IMR-90 (cell line): ENCODE measurements at places on chromosomes 2 and 18. TPM values are rescaled to one million over a fixed set of nuclear protein-coding genes. Genes with fewer than 3 reads are reported as not detected.

DNA sequence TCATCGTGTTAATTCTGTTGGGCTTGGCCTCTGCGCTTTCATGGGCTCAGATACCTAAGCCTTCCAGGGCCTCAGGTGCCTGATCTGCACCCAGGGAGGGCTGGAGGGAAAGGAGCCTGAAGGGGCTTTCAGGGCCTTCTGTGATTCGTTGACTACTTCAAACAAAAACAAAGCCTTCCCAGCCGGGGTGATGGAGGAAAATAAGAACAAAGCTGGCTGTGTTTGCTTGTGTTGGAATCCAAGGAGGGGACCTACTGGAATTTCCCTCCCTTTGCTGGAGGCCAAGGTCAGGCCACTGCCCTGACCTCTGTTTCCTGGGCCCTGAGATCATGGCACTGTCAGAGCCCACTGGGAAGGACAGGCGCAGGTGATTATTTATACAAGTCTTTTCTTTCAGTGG lies 135.3 kb downstream of the KLHL29 start:
- DNase-seq = no peak

The AFF3 gene
- 11.8 and 12.9 TPM in 2 replicates for polyA plus RNA-seq

The FAHD2A gene
- polyA plus RNA-seq = 34.0 and 35.1 TPM in 2 replicates

The DOCK10 gene
- polyA plus RNA-seq = 46.7 and 58.6 TPM in 2 replicates

- no peak for DNase-seq
These were observed 15.0 kb upstream of the TEX51 start for GRCh38 chr2:126883666-126884040.

GRCh38 chr2:114175507-114175906 lies 266.9 kb upstream of the DPP10 start:
- DNase-seq = no peak

GRCh38 chr2:177631680-177632079 lies 239.1 kb downstream of the AGPS start:
- no peak for DNase-seq

The MARS2 gene
- 2.9 and 3.4 TPM in 2 replicates for polyA plus RNA-seq

DNA sequence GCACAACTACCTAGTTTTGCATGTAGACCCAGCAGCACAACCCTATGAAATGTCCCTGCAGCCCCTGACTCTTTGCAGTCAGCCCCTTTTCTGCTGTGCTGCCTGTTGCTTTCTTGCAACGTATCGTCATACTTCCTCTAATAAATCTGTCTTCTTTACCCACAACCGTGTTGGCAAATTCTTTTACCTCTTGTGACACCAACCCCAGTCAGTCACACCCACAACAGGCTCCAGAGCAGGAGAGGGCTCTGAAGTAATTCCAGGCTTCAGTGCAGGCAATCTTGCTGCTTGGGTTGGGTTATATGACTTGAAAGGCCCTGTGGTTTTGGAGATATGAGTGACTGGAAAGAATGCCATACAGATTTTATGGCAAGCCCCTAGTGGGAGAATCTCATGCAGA lies 79.1 kb upstream of the KCNH7 start:
- DNase-seq = no peak

The CCDC85A gene
- 1.1 and 1.5 TPM in 2 replicates for polyA plus RNA-seq

DNA sequence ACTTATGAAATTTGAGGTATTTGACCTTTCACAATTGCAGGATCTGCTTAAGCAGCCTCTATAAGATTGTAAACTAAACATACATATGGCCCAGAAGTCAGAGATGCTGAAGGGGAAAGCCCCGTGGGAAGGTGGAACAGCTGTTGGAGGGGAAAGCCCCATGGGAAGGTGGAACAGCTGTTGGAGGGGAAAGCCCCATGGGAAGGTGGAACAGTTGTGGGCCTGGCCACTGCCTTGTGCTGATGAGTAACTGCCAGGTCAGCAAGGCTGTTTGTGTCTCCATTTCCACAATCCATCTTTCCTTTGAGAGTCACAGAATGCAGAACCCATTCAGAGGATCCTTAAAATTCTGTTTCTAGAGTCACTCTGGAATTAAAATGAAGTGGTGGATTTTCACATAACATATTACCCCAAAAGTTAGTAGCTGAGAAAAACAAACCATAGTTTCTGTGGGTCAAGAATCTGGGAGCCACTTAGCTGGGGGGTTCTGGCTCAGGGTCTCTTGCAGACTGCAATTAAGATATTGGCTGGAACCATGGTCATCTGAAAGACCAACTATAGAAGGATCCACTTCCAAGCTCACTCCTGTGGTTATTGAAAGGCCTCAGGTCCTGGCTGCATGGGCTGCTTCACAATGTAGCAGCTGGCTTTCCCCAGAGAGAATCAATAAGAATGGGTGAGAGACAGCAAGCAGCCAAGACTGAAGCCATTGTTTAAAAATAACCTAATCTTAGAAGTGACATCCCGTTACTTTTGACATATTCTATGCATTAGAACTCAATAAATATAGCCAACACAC lies 86.6 kb upstream of the CAVIN2 start:
- peak; percentile 85 for DNase-seq

DNA sequence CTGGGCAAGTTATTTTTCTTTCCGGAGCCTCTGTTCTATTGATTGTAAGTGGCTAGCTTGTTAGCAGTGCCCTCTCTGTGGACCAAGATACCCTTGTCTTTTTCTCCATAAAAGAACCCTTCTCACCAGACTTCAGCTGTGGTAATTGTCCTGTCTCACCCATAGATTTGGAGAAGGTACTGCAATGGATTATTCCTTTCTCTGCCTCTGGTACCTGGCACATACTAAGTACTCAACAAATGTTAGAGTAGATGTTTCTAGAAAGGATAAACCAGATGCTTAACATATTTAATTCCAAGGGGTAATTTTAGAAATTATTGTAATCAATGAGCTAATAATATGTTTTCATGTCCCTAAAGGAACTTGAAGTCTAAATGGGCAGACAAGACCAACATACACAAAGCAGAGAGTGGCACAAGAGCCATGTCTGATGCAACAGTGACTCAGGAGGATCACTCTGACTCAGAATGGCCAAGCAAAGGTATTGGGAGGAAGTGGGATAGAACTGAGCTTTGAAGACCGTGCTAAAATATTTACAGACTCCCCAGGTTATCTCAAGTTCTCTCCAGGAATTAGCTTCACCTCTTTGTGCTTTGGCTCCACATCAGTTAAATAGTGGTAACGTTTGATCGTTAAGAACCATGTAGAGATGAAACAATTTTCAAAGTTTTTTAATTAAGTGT lies 129.7 kb upstream of the OSR1 start:
- DNase-seq = peak; percentile 61

GRCh38 chr2:156647377-156648010 lies 211.3 kb downstream of the GPD2 start:
- no peak for DNase-seq

GRCh38 chr2:161990741-161991140 lies 83.3 kb downstream of the DPP4 start:
- peak; percentile 96 for DNase-seq

DNA sequence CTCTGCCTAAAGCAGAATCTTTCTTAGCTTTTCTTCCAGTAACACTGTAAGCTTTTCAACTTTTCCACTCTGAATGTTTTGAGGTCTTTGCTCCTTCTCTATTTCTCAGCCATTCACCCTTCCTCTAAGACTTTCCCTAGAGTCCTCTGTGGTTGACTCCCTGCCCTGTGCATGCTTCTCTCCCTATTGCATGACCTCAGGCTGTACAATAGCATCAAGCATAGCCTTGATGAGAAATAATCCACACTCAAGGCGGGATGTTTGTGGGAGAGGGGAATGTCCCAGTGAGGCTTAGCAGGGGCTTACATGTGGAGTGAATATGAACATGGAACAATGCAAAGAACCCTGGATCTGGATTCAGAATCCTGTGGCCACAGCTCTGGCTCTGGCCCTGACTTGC lies 48.4 kb upstream of the IGFBP5 start:
- DNase-seq = peak; percentile 30

DNA sequence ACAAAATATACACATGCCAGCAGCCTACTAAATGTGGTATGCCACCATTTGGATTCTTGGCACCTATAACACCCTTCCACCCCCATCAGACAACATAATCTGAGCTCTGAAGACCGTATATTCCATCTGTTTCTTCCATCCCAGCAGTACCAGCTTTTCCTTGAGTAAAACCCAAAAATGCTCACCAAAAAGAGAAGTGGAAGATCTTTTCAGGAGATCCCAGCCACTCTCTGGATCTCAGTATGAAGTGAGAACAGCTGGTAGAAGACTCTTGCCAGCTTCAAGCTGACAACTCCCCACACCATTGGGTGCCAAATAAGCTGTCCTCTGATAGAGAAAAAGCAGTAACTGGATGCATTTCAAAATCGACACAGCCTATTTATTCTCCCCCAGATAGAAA lies 22.6 kb downstream of the REG1B start:
- no peak for DNase-seq

- DNase-seq = no peak
These were observed 35.5 kb upstream of the KLHL29 start for GRCh38 chr2:23349508-23349907.

The HSBP1L1 gene
- 14.9 and 18.0 TPM in 2 replicates for polyA plus RNA-seq

GRCh38 chr2:23569761-23570365 lies 184.9 kb downstream of the KLHL29 start:
- no peak for DNase-seq

The CHRNG gene
- not detected in 2 replicates for polyA plus RNA-seq

- peak; percentile 20 for DNase-seq
These were observed 28.6 kb downstream of the PLA2R1 start for GRCh38 chr2:160033732-160034392.

The FBXO48 gene
- 0.37 and 0.43 TPM in 2 replicates for polyA plus RNA-seq

The BMP10 gene
- not detected in 2 replicates for polyA plus RNA-seq

DNA sequence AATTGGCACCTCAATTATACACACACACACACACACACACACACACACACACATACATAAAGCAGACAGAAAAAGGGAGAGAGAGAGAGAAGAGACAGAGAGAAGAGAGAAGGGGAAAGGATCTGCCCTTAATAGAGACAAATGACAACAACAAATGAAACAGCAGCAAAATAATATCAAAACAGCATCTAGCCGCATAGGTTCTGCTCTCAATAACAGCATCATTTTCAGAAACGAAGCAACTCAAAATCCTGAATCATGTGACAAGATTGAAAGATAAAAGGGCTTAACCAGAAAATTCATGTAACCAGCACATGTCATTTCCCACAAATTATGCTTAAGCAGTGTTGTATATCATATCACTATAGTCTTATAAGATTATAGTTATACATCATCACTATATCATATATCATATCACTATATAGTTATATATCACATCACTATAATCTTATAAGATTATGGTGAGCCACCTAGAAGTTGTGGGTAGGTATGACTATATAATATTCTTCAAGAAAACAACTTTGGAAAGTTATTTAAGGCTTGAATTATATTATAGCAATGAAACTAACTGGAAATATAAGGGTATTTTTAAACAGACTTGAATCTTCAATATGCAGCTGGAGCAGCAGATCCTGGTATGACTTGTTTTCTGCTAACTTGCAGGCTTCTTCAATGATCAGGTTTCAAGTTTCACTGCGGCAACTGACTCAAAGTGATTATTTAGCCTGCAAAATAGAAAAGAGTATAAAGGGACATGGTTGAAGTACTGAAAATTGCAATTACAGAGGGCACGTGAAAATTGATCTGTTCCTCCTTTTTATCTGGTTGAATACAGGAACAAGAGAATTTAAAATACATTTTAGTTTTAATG lies 16.1 kb upstream of the VPS54 start:
- DNase-seq = peak; percentile 72

The LBH gene
- polyA plus RNA-seq = 163 and 202 TPM in 2 replicates

GRCh38 chr2:177169810-177170514 lies 42.6 kb upstream of the HNRNPA3 start:
- no peak for DNase-seq

- no peak for DNase-seq
These were observed 139.8 kb downstream of the CLIP4 start for GRCh38 chr2:29255004-29255403.

The GCG gene
- polyA plus RNA-seq = not detected in 2 replicates

DNA sequence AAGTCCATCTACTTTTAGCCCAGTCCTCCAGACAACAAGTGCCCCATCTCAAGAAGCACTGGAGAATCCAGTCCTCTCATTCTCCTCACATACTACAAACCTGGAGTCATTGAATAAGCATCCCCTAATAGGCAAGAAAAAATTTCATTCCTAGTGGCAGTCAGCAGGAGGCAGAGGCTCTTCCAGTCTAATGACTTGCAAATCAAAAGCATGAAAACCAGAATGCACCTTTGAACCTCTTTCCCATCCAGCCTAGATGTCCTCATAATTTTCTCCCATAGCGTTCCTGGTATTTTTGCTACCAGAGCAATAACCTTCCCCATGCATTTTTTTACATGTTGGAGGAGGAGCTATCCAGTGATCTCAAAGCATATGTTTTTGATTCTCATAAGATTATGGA lies 252.6 kb downstream of the TTC32 start:
- peak; percentile 38 for DNase-seq

GRCh38 chr2:26809876-26810577 lies 24.2 kb downstream of the CENPA start:
- no peak for DNase-seq

The GALNT14 gene
- 0.15 TPM in 1 of 2 replicates, not detected in the other for polyA plus RNA-seq

- DNase-seq = no peak
These were observed 686.7 kb downstream of the TMEM182 start for GRCh38 chr2:103448495-103448894.

DNA sequence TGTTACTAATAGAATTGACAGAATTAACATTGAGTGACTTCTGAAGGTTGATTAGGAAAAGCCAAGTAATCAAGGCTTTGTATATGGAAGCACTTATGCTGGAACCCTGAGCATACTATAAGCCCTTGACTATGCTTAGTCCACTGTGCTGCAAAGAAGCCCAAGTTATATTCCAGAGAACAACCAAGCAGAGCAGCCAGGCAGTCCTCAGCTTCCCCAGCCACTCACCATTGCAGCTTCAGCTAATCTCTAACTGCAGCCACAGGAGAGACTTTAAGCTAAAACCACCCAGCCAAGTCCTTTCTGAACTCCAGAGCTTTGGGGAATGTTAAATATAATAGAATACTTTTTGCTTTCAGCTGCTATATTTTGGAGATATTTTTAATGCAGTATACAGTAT lies 164.4 kb upstream of the VWC2L start:
- DNase-seq = no peak

DNA sequence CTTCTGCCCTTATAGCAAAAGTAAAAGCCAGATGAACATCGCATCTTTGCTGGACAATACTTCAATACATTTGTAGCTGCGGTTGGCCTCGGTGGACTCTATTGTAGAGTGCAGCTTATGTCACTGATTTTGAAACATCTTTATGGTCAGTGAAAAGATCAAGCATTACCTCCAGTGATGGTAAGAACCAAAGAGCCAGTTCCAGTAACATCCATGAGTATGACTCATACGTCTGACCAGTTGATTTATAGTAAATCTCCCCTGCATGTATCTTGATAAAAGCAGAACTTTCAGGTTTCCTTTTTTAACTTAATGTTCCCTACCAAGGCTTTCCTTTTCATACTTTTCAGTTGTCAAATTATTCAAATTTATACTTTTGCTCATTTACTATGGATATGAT lies 119.2 kb upstream of the HNRNPA3 start:
- no peak for DNase-seq
